Panc1 (cell line): ENCODE measurements at places on chromosomes 16 and 17. TPM values are rescaled to one million over a fixed set of nuclear protein-coding genes. Genes with fewer than 3 reads are reported as not detected.

GRCh38 chr17:29959658-29960337 lies 18.4 kb downstream of the EFCAB5 start:
- no peaks in the 10 kb centered on the region for H3K27me3 ChIP-seq
- H3K4me1 ChIP-seq = no peaks in the 10 kb centered on the region
- no peak overlapping the region for H3K4me3 ChIP-seq
- no peak overlapping the region for H3K27ac ChIP-seq
- H3K36me3 ChIP-seq = no peaks in the 10 kb centered on the region

DNA sequence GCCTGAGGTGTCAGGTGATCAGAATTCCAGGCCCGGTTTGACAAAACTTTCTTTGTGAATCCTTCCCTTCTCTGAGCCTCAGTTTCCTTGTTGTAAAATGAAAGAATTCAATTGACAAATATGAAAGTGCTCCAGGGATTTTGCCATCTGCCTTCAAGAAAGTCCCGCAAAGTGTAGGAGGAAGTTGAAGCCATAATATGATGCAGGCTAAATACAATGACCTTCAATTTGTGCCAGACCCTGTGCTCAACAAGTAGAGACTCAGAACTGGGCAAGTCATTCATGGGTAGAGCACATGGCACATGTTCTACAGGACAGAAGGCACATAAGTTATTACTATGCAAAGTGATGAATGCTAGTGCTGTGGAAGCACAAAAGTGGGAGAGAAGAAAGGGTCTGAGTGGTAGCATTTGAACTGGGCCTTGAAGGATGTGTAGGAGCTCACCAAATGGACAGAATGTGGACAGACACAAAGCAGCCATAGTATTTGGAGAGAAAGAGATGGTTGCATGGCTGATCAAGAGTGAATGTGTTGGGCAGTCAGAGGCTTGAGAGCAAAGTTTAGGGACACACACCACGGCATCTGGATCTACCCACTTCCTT lies 2.4 kb upstream of the SCIMP start:
- H3K27me3 ChIP-seq = no peaks in the 10 kb centered on the region
- no peak overlapping the region for H3K4me3 ChIP-seq
- no peaks in the 10 kb centered on the region for H3K36me3 ChIP-seq
- no peaks in the 10 kb centered on the region; the same call in 1 of the 2 replicates for H3K4me1 ChIP-seq
- H3K27ac ChIP-seq = no peak overlapping the region

GRCh38 chr16:11349599-11350276 lies 4.5 kb downstream of the RMI2 start:
- no peak overlapping the region for H3K4me3 ChIP-seq
- peaks cover 6% of the 10 kb centered on the region for H3K4me1 ChIP-seq
- H3K27ac ChIP-seq = peak overlapping the region; percentile 45
- H3K36me3 ChIP-seq = no peaks in the 10 kb centered on the region
- H3K27me3 ChIP-seq = no peaks in the 10 kb centered on the region

DNA sequence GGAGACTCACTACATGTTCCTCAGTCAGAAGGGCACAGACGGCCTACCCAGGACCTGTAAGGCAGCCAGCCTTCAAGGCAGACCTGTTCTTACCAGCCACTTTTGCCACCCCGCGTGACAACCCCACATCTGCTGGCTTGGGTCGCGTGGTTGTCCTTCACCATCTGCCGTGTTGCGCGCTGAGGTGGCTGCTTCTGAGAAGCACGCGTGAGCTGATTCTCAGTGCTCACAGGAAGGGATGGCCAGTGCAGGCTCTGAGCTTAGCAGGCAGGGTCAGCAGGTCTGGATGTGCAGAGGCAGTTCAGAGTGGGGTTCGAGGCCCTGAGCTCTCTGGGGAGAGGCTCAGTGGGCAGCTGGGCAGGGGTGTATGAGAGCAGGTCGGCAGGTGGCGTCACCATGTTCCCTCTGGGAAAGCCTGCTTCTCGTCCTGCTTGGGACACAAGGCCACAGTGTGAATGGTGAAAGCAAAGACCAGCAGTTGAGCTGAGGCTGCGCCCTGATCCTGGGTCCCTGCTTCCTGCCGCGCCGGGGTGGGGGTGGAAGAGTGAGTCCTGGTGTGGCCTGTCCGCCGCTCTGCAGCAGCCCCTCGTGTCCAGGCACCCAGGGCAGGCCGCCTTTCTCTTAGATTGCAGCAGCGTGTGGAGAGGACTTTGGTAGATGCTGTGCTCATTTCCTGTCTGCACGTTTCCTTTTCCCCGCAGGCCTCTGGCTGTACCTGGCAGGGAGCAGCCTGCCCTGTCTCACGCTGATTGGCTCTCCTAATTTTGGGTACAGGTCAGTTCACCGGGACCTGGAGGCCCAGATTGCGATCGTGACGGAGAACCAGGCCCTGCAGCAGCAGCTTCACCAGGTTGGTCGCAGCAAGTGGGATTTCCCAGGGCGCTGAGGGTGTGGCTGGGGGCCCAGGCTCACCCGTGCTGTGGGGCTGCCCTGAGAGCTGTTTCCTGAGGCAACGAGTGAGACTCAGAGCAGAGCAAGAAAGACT lies 36.0 kb downstream of the PGS1 start:
- no peaks in the 10 kb centered on the region for H3K4me1 ChIP-seq
- no peak overlapping the region for H3K4me3 ChIP-seq
- H3K27me3 ChIP-seq = no peaks in the 10 kb centered on the region
- no peak for DNase-seq

The PIGS gene
- total RNA-seq = 78.8 TPM

DNA sequence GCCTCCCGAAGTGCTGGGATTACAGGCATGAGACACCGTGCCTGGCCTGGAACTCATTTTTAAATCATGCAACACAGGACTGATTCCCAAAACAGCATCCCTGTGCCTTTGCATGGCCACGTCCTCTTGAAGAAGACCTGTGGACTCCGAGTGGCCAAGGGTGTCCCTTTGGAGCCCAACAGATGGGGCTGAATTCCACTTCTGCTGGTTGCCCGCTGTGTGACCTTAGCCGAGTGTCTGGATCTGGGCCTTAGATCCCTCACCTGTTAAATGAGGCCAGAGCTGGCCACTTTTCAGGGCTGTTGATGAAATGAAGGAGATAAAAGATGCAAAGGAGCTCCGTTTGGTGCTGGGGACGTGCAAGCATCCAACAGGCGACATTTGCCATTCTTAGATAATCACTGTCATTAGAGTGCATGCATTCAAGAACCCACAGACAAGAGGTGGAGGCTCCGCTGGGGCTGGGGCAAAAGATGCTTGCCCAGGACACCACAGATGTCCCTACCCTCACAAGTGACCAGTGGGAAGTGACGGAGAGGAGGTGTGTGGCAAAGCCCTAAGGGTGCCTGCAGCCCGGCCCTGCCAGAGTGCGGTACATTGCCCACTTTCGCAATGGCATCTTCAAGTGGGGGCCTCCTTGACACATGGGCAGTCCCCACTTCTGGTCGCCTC lies 354.1 kb upstream of the TNRC6C start:
- H3K27ac ChIP-seq = no peak overlapping the region
- DNase-seq = no peak
- H3K27me3 ChIP-seq = no peaks in the 10 kb centered on the region
- no peak overlapping the region for H3K4me3 ChIP-seq

DNA sequence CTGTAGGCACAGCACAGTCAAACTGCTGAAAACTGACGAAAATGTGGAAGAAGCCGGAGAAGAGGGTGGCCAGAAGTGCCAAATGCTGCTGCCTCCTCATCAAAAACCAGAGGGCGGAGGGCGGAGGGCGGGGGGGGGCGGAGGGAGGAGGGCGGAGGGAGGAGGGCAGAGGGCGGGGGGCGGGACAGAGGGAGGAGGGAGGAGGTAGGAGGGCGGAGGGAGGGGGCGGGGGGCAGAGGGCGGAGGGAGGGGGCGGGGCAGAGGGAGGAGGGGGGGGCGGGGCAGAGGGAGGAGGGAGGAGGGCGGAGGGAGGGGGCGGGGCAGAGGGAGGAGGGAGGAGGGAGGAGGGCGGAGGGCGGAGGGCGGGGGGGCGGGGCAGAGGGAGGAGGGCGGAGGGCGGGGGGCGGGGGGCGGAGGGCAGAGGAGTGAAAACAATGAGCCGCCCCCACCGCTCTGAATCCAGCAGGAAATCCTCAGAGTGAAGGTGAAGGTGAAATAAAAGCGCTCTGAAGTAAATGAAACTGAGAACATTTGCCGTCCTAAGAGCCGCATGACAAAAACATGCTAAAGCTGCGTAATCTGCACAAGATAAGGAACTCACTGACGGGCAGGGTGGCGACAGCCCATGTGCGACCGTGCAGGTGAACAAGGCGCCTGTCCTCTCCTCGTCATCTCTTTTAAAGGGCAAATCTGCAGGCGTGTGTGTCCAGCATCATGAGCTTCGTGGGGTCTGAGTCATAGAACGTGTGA lies 22.6 kb upstream of the CBFA2T3 start:
- no peak overlapping the region for H3K4me3 ChIP-seq
- H3K27me3 ChIP-seq = no peaks in the 10 kb centered on the region
- H3K36me3 ChIP-seq = no peaks in the 10 kb centered on the region
- no peaks in the 10 kb centered on the region for H3K4me1 ChIP-seq

DNA sequence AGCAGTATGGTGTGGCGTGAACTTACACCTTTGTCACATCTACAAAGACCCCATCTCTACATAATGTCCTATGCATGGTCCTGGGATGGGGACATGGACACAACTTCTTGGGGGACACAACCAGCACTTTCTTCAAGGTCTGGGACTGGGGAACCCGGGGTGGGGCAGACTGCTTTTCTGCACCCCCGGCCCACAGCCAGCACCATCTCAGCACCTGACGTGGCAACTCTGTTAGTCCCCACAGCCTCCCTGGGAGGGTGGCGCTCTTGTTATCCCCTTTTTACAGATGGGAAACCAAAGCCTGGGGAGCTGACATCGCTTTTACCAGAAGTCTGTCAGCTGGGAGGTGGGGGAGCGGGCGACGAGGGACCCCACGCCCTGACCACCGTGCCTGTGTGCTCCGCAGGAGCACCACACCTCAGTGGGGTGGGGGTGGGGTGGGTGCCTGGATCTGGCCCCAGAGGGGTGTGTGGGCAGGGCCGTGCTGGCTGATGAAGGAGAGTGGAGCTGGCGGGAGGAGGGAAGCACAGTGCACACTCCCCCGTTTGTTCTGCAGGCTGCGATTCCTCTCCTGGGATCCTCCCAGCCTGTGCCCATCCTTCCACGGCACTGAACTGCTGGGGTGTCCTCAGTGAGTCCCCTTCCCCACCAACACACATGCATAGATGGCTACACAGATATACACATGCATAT lies 115.4 kb upstream of the GSE1 start:
- DNase-seq = no peak
- no peak overlapping the region for H3K4me3 ChIP-seq
- H3K27ac ChIP-seq = no peak overlapping the region
- H3K4me1 ChIP-seq = no peaks in the 10 kb centered on the region
- H3K27me3 ChIP-seq = no peaks in the 10 kb centered on the region

The CTRL gene
- total RNA-seq = 2.0 TPM

DNA sequence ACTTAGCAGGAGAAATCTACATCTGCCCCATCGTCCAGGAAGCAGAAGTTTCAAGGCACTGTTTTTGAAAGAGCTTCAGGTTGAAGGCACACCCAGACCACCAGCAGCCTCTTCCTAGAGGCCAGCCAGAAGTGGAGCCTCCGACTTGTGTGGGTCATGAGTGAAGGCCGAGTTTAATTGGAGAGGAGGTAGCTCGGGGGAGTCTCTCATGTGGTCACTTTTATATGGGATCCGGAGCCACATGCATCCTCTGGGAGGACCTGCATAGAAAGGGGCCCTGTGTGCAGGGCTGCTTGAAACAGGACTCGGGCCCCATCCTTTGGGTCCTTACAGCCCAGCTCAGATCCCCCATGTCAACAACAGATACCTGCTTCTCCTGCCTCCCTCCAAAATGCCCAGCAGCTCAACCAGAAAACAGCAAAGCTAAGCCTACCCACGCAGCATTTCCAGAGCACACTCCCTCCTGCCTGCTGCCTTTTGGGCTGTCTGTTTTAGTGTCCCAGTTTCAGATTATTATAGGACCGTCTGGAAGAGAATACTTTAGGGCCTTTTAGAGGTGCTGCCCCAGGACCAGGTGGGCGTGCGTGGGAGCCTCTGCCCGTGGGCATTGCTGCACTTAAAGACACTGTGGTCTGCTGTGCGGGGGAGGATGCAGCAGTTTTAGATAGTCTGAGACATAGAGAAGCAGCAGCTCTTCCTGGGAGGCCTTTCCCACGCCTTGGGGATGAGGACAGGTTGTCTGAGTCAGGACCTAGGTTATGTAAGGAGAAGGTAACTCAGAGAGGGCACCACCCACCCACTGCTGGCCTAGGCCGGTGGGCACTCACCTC lies 29.5 kb downstream of the MPRIP start:
- H3K36me3 ChIP-seq = no peaks in the 10 kb centered on the region
- DNase-seq = no peak
- no peak overlapping the region for H3K4me3 ChIP-seq
- no peaks in the 10 kb centered on the region for H3K27me3 ChIP-seq

GRCh38 chr17:19268611-19269010 lies 31.4 kb downstream of the EPN2 start:
- no peaks in the 10 kb centered on the region; the same call in 1 of the 2 replicates for H3K4me1 ChIP-seq
- H3K4me3 ChIP-seq = no peak overlapping the region
- H3K36me3 ChIP-seq = no peaks in the 10 kb centered on the region

The WDR81 gene
- total RNA-seq = 29.5 TPM

The TEKT5 gene
- total RNA-seq = not detected
